ENCODE measurements at places on chromosomes 2 and 18.

- DNase-seq, result no peak
Measured at GRCh38 chr18:13577781-13578180, 148.6 kb downstream of the FAM210A start.

DNA sequence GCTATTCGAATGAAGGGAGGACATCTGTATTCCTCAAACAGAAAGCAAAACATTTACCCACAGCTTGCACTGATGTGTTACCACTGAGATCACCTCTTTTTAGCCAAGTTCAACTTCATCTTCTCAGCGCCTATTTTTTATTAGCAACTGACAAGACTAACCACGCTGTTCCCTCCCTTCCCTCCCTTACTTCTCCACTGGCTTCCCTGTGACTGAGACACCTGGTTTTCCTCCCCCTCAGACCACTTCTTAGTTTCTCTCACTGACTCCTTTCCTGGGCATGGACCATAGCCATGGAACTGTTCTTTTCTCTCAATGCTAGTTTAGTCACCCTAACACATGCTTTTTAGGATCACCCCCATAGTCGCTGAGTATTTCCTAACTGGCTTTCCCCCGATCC, 3.3 kb downstream of the L3MBTL4 start:
- no peak for DNase-seq

- no peak for DNase-seq
Measured at GRCh38 chr2:23496456-23496855, 111.5 kb downstream of the KLHL29 start.

GRCh38 chr18:50338715-50339114, 36.1 kb upstream of the SKA1 start:
- DNase-seq, result no peak

DNA sequence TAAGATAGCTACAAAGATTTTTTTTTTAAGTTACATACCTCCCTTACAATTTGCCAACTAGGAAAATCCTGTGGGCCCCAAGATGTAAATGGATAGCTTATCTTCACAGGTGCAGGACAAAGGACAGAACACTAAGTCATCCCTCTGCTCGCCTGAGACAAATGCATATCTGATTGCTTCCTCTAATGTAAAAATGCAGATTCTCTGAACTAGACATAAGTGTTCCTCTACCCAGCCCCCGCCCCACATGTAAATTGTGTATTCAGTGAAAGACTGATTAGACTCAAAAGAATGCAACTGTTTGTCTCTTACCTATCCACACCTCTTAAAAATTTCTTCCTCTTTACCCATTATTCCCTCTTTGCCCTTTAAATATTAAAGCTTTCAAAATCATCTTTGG, 96.5 kb downstream of the CYP26B1 start:
- DNase-seq, result no peak

DNA sequence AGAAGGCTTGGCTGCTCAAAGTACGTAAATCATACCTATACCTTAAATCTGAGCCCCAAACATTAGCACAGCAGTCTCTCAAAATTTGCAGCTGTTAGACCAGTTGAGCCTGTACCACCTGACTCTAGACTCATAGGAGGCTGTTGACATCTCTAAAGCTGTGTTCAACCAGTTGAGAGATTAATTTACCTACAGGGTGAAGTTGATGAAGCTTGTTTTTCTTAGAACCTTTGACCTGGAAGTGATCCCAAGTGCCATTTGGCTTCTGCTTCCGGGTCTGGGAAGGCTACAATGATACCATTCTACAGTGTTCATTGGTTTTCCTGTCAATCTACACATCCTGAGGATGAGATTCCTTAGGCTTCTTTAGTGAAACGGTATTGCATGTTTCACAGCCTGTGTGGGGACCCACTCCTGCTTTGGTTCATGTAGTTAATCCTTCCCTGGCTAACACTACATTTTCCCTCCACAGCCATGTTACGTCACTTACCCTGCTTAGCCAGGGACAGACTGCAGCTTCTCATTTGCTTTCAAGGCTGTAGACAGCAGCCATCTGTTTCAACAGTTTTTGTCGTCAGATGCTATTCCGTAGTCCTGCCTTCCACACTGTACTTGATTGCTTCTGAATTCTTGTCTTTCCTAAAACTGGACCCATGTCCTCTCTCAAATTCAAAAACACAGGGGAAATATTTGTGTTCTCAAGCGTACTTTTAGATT, 4.7 kb upstream of the IL1RL2 start:
- DNase-seq, result no peak

DNA sequence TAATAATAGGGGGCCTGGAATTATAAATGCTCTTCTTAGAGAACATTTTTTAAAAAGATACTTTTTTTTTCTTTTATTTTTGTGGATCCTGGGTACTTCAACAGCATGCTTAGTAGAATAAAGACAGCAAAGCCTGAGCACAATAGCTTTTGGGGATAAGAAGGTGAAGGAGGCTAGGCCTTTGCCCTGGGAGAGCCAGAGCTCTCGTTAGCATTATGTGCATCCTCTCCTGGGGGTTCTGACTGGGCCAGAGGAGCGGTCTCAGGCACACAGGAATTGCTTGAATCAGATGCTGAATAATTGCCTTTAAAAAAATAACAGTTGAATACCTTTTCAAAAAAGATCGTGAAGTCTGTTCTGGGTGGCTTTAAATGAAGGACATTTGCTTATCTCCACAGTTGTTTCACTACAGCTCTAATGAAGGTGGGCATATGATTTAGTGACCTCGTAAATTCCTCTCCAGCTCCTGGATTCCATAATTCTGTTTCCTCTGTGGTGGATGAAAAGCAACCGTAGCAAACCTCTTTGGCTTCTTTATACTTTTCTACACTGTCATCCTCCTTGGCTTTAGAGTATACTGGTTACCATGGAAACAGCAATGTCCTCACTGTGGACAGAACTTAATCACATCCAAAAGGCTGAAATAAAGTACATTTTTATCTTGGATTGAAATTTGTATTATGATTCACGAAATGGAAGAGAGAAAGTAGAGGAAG, 133.8 kb downstream of the MAIP1 start:
- DNase-seq, result no peak

- DNase-seq, result no peak
Measured at GRCh38 chr2:242075168-242075567, 205.6 kb downstream of the RTP5 start.

- DNase-seq, result no peak
Measured at GRCh38 chr2:152033011-152033925, 65.6 kb downstream of the CACNB4 start.

GRCh38 chr2:100178864-100179263, 36.5 kb upstream of the AFF3 start:
- no peak for DNase-seq

DNA sequence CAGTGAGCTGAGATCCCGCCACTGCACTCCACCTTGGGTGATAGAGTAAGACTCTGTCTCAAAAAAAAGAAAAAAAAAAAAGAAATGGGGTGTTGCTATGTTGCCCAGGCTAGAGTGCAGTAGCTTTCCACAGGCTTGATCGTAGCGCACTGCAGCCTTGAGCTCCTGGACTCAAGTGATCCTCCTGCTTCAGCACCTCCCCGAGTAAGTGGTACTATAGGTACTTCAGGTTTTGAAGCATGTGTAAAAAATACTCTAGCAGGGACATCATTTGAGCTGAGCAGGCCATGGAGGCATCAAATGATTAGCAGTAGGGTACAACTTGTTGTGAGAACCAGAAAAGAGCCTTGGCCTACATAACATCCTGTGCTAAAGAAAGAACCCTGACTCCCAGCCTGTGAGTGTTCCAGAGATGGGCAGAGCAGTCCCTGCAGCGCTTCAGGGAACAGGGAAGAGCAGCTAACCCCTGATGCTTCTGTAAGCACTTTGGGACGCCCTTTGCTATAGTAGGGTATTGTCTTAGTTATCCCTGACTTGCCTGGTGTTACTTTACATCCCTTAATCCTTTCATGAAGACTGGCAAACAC, 119.1 kb downstream of the NEDD4L start:
- DNase-seq, result no peak

DNA sequence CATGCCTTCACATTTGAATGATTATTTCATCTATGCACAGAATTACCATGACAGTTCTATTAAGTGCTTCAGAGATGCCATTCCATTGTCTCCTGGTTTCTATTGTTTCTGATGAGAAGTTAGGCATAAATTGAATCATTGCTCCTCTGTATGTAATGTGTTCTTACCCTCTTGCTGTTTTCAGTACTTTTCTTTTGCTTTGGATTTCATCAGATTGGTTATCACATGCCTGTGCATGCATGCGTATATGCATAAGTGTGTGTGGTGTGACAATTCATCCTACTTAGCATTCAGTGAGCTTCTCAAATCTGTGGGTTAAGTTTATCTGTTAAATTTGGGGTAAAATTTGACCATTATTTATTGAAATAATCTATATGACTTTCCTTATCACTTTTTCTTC, 263.3 kb upstream of the RND3 start:
- DNase-seq, result no peak

DNA sequence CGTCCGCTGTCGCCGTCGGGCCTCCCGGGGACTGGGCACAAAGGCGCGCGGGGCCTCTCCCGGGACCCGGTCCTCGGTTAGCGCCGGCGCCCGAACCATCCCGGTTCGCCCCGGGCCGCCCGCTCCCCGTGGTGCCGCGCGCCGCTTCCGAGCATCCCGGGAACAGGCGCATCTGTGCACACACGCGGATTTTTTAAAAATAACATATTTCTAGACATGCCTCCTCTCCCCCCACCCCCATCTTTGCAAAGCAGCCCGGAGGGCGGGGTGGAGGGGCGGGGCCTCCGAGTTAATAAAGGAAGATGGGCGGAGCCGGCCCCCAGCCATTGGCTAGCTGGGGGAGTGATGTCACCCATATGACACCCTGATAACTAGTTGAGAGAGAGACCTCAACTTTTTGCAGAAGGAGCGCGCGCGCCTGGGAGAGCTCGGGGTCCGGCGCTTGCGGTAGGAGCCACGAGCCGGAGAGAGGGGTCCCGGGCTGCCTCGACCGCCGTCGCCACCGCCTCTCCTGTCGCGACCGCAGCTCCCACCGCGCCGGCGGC, at the start of gene SOX11:
Gene SOX11, plus strand, starts transcription at position 400 of the 545 bp plus-strand sequence. CDS start 338 bp downstream, outside the sequence.
- DNase-seq, result peak; percentile 15

- no peak for DNase-seq
Measured at GRCh38 chr2:60778352-60778751, 22.3 kb downstream of the PAPOLG start.

DNA sequence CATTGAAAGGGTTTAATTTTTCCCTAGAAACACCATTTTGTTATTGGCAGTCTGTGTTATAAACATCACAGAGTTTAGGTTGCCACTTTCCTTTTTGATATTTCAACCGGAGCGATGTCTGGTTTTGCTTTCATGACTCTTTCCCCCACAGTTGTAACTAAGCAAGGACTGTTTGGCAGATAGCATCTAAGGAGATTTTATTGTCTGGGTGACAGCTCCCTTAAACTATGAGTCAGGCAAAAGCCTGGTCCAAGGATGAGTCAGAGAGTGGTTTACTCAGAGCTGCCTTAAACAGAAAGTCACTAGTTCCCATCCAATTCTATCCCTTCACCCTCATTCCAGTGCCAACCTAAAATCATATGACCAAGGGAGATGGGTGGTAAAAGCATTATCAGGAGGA, 341.6 kb upstream of the VWC2L start:
- DNase-seq, result no peak

DNA sequence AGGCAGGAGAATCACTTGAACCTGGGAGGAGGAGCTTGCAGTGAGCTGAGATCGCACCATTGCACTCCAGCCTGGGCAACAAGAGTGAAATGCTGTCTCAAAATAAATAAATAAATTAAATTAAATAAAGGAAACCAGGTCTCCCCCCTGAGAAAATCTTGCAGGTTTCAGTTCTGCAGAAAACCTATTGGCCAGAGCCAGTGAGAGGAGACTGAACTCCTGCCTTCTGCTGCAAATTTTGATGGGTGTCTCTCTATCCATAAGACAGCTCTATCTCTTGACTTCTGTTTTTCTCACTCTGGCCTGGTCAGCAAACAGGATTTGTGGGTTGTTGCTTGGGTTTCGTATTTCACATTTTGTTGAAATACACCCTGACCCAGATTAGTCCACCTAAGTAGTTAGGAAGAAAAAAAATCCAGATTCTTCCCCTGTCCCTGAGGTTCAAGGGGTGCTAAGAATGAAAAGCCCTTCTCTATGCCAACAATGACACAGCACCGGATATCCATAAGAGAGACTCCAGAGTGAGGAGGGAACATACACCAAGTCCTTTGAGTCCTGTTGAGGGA, 86.7 kb upstream of the MAP4K4 start:
- DNase-seq, result no peak

DNA sequence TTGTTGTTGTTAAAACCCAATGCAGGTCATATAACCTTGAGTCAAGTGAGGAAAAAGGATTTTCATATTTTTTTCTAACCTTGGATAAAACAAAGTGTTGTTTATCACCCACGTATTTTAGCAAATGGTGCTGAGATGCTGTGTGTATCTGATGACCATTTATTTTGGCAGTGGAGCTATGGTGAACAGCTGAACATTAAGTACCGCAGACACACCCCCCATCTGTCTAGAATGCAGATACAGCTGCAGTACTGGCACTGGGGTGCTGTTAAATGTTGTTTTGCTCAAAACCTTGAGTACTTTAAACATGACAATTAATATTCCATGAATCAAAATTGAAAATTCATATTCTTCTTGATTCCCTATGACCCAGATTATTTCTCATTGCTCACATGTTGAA, 773.3 kb upstream of the SLC39A10 start:
- no peak for DNase-seq

DNA sequence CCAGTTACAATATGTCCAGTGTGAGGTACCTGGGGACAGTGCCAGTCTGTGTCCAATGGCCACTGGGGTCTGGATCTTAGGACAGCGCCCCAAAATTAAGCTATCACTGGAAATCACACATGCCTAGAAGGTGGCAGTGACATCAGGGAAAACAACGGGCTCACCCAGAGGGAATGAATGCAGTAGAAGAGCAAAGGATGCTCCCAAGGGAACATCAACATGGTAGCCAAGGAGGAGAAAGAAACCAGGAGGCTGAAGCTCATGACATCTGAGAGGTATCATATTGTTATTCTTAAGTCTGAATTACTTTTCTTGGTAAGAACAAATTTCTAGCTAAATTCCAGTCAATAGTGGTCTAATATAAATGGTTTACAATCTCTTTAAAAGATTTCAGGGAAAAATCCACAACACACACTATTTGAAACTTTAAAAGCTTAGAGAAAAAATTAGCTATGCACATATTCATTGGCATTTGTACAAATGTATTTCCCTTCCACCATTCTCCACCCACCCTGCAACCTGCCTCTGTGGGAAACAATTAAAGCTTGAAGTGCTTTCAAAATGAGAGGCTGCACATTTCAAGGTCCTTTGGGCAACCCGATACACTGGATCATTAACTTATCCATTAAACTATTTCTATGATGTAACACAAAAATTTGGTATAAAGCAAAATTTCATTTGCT, 55.5 kb downstream of the SIGLEC15 start:
- DNase-seq, result no peak

DNA sequence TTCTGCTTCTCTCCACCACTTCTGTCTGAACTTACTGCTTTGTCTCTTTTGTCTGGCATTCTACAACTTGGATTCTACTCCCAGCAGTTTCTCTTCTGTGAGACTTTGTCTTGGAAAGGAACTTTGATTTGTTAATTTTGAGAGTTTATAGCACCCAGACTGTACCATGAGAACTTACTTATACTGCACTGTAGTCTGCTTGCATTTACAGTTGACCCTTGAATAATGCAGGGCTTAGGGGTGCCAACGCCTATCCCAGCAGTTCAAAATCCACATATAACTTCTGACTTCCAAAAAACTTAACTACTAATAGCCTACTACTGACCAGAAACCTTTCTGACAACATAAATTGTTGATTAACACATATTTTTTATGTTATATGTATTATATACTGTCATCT, 55.5 kb downstream of the DYNC1I2 start:
- no peak for DNase-seq

GRCh38 chr2:230916218-230916617, 8.8 kb downstream of the GPR55 start:
- DNase-seq, result no peak

- DNase-seq, result peak; percentile 74
Measured at GRCh38 chr2:43226955-43227829, 786 bp upstream of the ZFP36L2 start.
